ENCODE measurements at places on chromosomes 12 and 14.

DNA sequence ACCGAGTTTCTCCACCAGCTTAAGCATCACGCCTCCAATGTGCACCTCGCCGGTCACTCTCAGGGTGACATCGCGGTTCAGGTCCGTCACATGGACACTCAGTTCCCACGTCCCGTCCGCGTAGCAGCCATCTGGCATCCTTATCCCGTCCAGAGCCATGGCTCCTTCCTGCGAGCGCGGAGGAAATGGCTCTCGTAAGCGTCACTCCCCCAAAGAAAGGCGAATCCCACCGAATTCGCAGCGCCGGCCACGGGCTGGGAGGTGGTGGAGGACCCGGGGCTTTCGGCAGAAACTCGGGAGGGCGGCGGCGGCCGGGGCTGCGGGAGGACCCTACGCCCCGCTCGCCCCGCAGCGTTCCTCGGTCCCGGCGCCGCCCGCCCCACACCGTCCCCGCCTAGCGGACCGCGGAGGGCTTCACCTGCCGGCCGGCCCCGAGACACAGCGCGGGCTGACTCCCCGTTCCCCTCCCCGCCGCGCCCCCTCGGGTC is 396 bp downstream of the FERMT2 start:
- peak; percentile 73 for DNase-seq

DNA sequence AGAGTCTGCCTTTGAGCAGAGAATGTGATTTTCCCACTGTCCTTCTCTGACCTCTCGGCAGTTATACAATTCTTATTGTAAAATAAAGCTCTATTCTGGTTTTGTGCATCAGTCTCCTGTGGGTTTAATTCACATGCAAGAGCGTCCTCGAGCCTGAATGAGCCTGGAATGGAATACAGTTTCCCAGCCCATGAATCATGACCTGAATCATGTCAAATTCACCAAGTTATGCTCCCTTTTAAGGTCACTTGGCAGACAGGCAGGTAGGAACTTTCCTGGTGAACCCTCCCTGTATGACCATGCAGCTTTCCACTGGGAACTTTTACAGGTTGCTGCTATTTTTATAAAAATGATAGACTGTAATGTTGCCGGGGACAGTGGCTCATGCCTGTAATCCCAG is 41.7 kb downstream of the BICD1 start:
- DNase-seq = peak; percentile 20

GRCh38 chr12:130838284-130838950 is 633 bp downstream of the STX2 start:
- DNase-seq = peak; percentile 34

GRCh38 chr14:87049950-87050349 is 943.0 kb downstream of the GALC start:
- DNase-seq = peak; percentile 13

- DNase-seq = peak; percentile 39
Measured at GRCh38 chr12:124542021-124542949, 25.1 kb downstream of the NCOR2 start.

- DNase-seq = no peak
Measured at GRCh38 chr14:54695196-54695595, 128.3 kb downstream of the SAMD4A start.

DNA sequence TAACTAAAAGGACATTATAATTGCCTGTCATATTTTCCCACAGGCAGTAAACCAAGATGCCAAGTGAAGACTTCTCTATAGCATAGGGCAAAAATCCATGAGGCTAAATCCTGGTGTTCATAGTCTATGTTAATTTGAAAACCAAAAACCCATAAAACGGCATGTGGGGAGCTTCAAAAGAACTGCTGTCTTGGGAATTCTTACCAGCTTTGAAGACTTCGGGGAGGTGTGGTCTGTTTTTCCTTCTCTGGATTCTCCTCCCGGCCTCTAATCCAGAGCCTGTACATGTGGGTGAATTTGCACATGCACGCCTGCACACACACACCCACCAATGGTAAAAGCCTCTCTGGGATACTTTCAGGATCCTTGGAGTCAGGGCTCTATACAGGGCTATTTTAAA is 61.9 kb upstream of the IFNG-AS1 start:
- DNase-seq = no peak

- no peak for DNase-seq
Measured at GRCh38 chr14:92930737-92931602, 8.0 kb downstream of the CHGA start.

DNA sequence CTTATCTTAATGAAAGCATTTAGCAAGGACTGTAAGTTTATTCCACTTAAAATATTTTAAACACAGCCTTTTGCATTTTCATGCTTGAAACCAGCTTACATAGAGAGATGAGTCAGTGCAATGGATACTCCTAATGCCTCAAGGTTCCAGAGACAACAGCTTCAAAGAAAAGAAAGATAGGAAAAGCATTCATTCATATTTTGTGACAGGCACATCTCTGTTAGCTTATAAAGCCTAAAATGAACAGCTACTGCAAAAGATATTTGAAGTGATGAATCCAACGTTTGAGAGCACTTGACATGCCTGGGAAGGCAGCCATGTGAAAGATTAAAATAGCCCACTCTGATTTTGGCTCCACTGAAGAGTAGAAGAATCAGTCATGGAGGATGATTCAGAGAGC is 814.5 kb downstream of the RPS29 start:
- DNase-seq = no peak

DNA sequence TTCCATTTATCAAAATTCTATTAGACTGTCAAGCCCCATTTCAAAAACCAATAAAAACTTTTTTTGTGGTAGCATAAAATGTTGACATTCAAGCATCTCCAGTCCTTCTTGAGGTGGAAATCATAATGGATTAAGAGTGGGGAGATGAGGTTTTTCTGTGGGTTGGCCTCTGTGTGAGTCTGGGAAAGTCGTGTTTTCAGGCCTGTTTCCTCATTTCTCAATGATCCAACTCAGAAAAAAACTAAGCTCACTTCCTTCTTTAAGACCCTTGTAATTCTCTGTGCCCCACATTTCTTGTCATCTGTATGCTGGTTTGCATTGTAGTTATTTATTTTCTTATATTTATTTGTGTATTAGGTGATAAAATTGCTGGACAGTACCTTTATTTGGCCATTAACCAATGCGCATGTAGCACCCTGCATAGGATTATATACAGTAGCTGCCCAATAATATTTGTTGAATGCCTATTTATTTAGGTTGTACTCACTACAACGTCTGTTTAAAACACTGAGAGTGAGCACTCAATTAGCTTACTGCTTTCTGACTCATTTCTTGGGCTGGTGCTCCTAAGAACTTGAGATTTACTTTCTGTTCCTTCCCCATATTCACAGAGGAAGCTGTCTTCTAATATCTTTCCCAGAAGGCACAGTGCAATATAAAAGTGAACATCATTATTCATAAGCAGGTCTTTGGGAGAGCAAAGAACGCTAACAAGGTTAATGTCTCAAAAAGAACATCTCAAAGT is 121.9 kb downstream of the DNAI7 start:
- no peak for DNase-seq

DNA sequence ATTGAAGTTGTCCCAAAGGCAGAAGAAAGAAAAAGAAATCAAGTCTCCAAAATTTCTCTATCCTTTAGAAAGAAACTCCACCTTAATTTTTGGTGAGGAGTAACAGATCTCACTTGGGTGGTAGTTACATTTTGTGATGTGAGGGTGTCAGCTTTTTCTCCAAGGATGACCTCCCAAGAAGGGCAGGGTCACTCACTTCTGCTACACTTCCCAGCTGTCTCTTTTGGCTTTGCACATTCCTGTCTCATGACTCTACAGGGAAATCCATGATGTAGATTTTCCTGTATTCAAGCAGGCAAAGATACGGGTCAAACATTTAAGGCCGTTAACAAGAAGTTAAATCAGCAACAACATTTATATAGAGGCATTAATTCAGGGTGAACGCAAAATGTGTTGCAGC is 1016.4 kb downstream of the NRXN3 start:
- peak; percentile 1 for DNase-seq

- DNase-seq = no peak
Measured at GRCh38 chr14:43671716-43672485, 835.2 kb downstream of the FSCB start.

GRCh38 chr12:69359531-69360347 is at the start of gene YEATS4:
Gene YEATS4, plus strand, starts transcription at chr12:69359743. Its CDS starts 230 bp downstream, at chr12:69359973.
- DNase-seq = peak; percentile 95

DNA sequence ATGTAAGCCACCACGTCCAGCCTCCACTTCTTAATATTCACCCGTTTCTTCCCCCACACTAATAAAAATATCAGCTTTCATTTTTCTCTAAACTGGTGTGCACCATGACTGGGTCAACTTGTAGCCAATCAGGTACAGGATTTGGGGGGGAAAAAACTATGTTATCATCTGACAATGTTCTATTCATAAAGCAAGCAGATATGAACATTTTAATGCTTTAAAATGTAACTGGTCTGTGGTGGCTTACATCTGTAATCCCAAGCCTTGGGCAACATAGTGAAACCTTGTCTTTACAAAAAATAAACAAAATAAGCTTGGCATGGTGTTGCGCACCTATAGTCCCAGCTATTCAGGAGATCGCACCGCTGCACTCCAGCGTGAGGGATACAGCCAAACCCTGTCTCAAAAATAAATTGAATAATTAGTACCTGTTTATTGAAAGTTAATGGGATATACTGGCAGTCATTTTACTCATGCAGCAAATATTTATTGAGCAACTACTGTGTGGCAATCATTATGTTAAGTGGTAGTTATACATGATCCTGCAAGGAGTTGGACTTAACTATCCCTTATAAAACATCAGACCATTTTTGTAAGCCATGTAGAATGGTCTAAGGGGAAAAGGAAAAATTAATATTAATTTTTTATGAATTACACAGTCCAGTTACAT is 15.3 kb upstream of the ITPR2 start:
- DNase-seq = peak; percentile 30

GRCh38 chr12:50505675-50506530 is 1.1 kb downstream of the DIP2B start:
- peak; percentile 62 for DNase-seq

DNA sequence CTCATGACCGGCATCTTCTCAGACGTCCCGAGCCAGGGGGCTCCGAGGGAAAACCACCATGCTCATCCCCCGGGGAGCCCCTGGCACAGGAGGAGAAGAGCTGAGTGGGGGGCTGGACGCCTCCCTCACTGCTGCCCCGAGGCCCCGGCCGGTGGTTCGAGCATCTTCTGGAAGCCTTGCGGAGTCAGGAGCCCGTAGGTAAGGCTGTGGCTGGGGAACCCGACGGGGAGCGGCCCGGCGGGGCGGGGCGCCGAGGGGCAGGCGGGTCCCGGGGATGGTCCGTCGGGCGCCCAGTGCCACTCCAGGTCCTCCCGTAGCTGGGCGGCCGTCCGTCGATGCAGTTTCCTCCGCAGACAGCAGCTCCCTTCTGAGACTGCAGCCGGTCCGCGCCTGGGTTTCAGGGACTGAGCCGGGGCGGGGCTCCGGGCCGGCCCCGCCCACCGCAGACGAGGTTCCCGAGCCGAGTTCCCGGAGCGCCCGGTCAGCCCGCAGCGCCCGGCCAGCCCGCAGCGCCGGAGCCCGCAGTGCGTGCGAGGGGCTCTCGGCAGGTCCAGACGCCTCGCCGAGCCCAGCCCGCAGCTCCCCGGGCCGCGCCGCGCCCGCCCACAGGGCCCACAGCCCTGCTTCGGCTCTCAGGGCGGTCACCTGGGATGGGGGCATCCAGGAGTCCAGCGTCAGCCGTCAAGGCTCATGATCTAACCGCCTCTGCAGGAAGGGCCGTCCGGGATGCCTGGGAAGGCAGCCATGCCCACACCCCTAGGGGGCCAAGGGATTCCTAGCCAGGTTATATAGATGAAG is at the start of gene PGF:
TSS of gene PGF (minus strand) at position 369 of the 798 bp plus-strand sequence. CDS start at position 14, 355 bp downstream.
- peak; percentile 67 for DNase-seq

DNA sequence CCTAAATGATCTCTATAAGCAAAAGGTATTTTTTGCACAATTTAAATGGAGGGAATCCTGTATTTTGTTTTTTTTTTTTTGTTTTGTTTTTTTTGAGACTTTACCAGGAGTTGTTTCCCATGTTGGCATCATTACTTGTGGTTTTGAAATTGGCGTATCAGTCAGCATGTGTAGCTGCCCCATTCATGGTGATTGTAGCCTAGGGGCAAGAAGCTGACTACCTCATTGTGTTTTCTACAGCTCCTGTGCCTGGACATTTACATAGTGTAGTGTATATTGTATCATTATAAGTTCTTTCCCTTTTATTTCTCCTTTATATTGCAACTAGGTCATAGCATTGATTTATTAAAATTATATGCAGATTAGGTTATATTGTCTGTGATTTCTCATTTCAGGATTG is 24.5 kb downstream of the SAMD4A start:
- DNase-seq = peak; percentile 86

DNA sequence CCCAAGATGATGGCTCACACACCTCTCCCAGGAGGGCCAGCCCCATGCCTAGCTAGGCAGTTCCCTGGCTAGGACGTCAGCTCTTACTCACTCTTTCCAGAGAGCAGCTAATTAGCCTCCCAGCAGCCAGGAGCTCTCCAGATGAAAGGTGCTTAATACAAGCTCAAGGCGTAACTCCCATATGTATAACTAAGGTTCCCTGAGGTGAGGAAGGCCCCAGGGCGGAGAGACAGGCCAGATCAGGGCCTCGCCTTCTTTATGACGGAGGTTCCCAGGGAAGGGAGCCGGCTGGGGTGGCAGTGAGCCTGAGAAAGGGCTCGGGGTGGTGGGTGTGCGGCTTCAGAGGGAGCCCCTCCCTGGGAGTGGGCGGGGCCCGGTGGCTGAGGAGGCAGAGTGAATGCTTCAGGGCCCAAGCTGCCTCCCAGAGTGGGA is 26.4 kb upstream of the ZFP36L1 start:
- peak; percentile 45 for DNase-seq

DNA sequence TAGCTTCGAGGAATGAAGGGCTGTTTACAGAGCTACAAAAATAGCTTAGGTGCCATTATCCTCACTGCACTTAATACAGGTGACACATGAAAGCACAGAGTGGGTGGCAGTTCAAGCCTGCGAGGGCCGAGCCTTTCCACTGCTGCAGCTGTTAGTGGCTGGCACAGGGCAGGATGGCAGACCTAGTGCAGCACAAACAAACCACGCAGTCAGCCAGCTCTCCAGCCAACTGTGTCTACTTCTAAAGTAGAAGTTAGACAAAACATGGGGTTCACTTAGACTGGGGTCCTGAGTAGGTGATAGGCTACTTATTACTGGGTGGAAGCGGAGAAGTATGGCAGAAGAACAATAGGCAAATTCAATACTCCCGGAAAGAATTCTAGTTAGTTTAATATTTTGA is 95.4 kb downstream of the DUSP16 start:
- no peak for DNase-seq

DNA sequence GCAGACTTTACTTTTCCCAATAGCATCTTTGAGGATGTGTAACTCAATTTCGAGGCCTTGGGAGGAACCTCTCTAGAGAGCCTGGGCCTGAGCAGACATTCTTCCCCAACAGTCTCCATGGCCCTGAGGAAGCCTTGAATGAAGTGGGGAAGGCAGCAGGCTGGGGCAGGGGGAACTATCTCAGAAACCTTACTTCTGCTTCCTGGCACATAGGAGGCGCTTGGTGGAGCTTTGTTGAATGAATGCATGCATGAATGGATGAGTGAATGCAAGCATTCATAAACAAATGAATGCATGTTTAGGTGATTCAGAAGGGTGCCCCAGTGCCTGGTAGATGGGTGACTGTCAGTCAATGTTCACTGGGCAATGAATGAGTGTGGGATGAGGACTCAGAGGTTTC is 58.3 kb downstream of the GALNT16 start:
- DNase-seq = no peak
